CD14-positive monocyte (primary cell): ENCODE measurements at places on chromosomes 3 and 15.

- no peak for DNase-seq
Observed at GRCh38 chr15:35596285-35596684, 50.3 kb upstream of the DPH6 start.

GRCh38 chr3:128395046-128395445 is 71.6 kb downstream of the DNAJB8 start:
- no peak for DNase-seq

DNA sequence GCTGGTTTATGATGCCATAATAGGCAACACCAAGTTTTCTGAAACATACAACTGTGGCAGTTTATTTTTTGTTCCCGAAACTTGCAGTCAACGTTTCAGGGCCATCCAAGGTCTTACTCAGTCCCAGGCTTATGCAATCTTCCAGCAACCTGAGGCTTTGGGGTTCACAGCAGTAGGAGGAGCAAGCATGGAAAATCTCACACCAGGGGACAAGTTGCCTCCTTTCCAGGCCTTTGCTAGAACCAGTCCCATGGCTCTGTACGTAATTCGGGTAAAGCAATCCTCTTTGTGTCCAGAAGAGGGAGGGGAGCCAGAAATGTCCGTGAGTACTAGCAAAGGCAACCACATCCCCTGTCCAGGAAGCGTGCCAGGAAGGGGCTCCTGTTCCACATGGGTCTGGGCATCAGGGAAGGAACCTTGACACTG is 4.7 kb upstream of the FAM240A start:
- no peak for DNase-seq

DNA sequence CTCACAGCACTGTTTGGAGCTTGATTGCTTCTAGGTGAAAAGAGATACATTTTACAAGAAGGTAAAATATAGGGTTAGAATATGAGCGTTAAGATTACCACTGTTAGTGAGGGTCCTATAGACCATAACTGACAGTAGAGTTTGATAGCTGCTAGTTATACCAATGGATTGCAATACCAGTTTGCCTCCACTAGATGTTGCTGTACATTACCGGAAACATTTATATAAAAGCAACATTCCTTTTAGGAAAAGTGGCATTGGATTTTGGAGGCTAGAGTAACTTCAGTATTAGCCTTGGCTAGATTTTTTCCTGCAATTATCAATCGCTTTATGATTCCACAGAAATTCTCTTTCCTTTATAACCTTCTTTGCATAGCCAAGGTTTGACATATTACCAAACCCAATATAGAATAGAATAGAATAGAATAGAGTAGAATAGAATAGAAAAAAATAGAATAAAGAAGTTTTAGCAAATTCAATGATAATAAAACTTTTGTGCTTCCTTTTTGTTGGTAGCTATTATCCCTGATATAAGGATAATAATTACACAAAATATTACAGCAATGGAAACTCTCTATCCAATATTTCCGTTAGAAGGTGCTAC is 1093.6 kb upstream of the ALCAM start:
- no peak for DNase-seq

- DNase-seq, result no peak
Observed at GRCh38 chr15:66425837-66426236, 39.1 kb downstream of the MAP2K1 start.

- no peak for DNase-seq
Observed at GRCh38 chr3:190608850-190609589, 95.1 kb downstream of the IL1RAP start.

- DNase-seq, result peak; percentile 40
Observed at GRCh38 chr3:168094877-168095610, 680 bp downstream of the GOLIM4 start.

DNA sequence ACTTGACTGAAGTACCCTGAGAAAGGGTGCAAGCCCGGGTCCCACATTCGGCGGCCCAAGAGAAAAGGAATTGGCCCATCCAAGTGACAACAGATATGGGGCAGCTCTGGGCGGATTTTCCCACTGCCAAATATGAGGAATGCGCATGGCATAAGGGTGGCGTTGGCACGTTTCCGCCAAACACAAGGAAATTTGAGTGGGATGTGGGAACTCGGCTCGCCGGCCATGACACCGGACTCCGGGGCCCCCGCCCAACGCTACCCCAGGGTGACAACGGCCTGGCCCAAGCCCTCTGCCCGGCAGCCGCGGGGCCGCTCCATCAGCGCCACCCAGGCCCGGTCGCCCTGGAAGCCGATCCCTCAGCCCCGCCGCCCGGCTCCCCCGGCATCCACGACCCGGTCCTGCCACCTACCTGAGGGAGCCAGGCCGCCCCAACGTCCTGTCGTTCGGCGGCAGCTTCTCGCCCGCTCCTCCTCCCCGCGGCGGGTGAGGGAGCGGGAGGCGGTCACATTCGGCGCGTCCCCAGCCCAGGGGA is 449 bp downstream of the RAF1 start:
- peak; percentile 41 for DNase-seq

DNA sequence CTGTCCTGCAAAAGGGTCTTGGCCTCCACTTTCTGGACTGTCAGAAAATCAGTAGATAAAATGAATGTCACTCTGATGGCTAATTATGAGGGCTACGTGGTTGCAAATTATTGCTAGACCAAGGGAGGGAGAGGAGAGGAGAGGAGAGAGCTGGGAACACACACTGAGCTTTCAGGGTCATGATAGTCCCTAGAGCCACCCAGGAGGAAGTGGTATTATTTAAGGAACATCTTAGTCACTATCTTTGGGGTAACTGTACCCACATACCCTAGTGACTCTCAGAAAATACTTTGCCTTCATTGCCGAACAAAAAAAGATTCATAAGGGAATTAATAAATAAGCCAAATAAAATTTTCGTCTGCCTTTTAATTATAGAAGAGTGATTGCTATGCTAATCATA is 642.3 kb upstream of the CFAP20DC start:
- peak; percentile 2 for DNase-seq

DNA sequence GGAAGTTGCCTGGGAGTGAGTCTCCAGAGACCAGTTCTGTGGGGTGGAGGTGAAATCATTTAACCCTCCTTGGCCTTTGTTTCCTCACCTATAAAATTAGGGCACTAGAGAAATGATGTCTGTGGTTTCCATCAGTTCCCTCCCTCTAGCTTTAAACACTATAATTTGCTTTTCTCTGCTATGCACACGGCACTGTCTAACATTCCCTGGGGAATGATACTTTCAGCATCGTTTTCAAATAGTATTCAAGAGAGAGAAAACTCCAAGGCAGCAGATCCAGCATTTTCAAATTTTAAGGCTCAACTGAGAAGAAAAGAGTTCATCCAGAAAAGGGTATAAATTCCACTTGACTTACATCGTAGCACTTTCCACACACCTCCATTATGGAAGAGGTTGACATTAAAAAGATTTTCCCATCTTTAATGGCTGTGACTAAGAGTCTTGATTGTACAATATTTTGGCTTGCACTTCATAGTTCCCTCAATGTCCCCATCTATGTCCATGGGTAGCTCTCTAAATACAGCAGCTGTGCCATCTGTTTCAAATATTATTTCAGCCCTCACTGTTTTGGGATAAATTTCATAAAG is 137.7 kb upstream of the ZPLD1 start:
- DNase-seq, result no peak

DNA sequence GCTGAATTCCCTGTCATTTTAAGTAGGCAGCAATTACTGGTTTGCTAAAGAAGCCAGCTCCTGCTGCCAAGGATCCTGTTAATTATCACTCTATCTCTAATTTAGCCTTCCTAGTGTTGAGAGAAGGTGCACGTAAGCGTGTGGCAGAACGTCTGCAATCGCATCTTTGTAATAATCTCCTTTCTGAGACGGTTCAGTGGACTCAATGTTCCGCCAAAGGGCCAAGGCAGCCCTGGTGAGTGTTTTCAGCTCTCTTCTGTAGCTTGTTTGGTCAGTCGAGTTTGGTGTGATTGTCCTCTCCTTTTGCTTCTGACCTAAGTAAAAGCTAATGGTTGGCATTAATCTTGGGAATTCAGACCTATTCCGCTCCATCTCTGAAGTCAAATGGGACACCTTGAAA is 24.2 kb downstream of the MITF start:
- DNase-seq, result no peak

GRCh38 chr3:193297421-193297820 is 56.4 kb downstream of the PLAAT1 start:
- DNase-seq, result no peak

- DNase-seq, result no peak
Observed at GRCh38 chr3:152295806-152296205, 27.1 kb downstream of the MBNL1 start.

DNA sequence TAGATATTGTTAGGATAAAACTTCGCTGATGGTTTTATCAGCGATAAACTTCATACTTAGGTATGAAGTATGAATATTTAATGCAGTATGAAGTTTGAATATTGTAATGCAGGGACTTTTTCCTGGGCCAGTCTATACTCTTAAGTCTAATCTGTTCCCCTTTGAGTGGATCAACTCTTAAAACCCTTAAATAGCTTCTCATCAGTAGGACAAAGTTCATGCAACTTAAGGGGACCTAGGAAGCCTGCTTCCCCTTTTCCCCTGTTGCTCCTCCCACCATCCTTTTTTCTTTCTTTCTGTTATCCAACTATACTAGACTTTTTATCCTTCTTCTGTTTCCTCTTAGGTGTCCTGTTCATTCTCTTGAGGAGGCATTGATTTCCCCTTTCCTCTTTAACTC is 78.7 kb downstream of the MITF start:
- no peak for DNase-seq

DNA sequence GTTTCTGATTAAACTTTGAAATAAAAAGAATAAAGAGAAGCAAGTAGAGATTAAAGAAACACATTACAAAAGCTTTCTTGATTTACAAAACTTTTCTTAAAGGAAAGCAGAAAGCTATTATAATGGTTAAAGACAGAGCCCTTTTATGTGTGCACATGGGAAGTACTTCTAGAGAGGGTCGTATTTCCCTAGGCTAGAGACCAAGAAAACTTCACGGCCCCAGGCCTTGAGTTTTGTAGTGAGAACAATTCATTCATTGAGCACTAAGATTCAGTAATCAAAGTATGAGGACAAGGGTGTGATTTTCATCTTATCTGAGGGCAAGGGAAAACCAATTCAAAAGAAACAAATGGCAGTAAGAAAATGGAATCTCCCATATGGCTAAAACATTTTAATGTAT is 854.1 kb downstream of the ROBO1 start:
- DNase-seq, result no peak

GRCh38 chr3:32143849-32144757 is 37.7 kb downstream of the GPD1L start:
- DNase-seq, result peak; percentile 41

DNA sequence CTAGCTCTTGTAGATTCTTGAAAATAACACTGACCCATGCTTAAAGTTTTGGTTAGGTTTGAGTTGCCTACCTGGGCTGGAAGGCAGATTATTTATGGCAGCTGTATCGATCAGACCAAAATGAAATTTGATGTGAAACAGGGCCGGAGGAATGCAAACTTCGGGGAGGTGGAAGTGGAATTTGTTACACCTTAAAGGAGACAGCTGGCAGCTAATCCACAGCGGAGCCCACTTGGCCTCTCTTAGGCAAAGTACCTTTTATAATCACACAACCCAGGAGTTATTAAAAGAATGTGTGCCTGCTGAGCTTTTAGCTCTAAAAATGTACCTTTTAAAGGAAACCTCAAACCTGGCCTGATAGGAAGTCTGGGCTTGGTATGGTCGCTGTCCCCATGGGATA is 250.9 kb upstream of the TPM1 start:
- no peak for DNase-seq

GRCh38 chr3:105360003-105360402 is 6.7 kb upstream of the ALCAM start:
- DNase-seq, result no peak

DNA sequence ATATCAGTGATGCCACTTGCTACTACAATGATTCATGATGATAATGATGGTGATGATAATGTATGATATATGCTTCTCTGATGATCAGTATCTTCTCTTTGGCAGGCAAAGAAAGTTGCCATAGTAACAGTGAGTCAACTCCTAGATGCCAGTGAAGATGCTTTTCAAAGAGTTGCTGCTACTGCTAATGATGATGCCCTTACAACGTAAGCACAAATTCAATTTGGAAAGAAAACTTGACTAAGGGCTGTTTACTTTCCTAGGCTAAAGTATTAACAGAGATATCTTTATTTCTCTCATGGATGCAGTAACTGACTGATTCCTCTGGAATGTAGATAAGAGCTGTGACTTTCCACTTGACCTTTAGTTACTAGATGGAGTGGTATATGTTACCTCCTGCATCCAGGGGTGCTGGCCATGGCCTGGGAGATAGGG is 27.8 kb downstream of the ADGRG7 start:
- DNase-seq, result no peak

DNA sequence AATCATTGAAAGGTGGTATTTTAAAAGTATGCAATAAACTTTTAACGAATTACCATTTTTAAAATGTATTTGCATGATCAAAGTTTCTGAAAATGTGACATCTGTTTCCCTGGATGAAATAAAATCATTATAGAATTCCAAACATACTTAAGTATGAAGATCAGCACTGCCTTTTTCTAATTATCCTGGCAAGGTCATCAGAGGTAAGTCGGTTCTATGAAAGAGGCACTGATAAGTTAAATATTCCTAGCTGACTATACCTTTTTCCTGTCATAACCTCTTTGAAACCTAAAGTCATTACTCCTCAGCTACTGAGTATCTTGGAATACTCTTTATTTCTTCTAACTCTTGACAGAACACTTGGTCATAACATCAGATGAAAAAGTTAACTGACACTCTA is 406.1 kb upstream of the ALCAM start:
- no peak for DNase-seq

GRCh38 chr3:88038566-88038965 is 20.2 kb downstream of the CGGBP1 start:
- no peak for DNase-seq
